ENCODE measurements at places on chromosomes 12 and 14.
A peak's percentile ranks its signal among the peaks of the same experiment; 100 is the strongest.

GRCh38 chr14:50677527-50678063 is 9.5 kb upstream of the SAV1 start:
- no peak for DNase-seq

DNA sequence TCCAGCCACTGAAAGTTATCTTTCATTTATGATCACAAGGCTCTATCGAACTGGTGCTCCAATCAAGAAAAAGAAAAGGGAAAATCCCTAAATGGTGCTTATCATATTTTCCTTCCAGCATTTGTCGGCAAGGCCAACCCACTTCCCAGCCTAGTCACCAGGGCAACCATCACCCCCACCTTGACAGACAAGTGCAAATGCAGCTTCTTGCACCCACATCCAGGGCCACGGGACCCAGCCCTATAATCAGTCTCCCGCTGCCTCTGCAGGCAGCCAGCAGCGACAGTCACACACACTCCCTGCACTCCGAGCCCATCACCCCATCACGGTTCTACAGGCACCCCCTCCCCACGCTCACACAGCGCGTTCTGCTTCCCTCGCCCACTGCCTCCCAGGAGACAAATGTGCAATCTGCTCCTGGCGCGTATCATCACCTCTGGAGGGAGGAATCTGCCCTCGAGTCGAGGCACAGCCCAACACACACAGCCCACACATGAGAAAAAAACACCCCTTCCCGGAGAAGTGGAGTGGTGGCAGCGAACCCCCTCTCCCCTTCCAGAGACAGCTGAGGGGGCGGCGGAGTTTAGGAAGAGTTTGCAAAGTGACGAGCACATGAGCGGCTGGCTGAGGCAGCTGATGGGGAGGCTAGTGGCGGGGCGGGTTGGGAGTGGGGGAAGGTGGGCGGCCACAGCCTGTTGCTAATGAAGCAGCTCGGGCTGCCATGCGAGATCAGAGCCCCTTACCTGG is 9.3 kb upstream of the PPP4R4 start:
- peak; percentile 91 for DNase-seq

GRCh38 chr14:45709541-45709940 is 456.5 kb upstream of the MIS18BP1 start:
- no peak for DNase-seq

GRCh38 chr14:74934476-74935359 is 11.7 kb upstream of the RPS6KL1 start:
- peak; percentile 23 for DNase-seq

- DNase-seq = no peak
Measured at GRCh38 chr12:24600551-24600950, 348.4 kb downstream of the BCAT1 start.

DNA sequence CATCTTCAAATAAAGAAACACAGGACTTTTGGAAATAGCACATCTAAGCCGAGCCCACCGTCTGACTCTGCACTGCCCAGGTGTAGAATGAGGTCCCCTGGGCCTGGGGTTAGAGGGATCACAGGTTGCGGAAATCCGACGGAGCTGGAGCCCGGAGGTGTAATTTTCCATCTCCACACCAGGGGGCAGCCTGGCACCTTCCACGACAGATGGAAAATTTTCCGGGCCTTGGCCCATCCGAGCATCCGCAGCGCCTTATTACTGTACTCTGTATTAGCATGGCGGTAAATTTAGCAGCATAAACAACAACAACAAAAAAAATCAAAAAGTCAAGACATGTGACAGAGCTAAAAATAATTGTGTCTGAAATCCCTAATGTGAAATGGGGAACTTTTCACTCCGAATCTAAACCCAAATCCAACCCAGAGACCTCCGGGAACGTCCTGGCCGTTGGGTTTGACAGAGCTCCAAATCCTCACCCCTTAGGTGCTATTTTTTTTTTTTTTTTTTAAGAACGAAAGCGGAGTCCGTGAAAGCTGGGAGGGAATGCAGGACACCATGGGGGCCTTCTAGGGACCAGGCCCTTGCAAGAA is 93.9 kb downstream of the KSR2 start:
- DNase-seq = peak; percentile 82

DNA sequence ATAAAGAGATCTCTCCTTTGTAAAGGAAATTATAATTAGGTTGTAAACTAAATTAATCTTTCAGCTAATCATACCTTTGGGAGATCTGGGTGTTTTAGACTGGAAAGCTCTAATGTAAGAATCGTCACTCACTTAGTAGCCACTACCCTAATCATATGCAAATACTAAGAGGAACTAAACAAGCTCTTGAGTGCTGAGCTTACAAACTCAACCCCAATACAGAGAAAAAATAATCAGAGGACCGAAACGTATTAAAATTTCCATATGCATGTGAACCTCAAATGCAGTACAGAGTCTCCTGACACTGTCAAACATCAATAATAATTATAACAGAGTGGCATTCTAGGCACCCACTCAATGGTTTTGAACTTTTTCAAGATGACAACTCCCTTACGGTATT is 235.3 kb upstream of the FOXN3 start:
- DNase-seq = no peak

DNA sequence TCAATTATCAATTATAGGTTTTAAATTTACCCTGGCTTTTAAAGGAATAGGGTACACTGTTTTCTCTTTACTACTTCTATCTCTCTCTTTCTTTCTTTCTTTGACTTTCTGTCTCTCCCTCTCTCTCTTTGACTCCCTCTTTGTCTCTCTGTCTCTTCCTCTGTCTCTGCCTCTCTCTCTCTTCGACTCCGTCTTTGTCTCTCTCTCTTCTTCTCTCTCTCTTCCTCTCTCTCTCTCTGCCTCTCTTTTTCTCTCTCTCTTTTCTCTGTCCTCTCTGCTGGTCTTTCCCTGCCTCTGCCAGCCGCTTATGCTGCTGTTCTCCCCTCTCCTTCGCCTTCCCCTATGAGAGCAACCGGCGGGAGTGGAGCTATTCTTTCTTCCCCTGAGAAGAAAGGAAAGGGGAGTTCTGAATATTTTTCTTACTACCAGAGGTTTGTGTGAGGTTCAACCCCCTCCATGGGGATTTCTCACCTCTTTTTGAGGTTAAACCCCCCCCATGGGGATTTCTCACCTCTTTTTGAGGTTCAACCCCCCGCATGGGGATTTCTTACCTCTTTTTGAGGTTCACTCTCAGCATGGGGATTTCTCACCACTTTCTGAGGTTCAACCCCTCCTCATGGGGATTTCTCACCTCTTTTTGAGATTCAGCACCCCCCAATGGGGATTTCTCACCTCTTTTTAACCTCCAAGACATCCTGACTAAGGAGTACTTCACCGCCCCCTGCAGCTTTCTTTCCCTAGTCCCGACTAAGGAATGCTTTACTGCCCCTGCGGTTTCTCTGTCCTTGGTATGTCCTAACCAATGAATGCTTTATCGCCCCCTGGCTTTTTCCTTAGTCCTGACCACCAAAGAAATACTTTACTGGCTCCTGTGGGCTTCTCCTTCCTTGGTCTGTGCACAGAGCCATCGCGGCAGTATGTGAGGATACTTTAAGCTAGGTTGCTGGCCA is 27.4 kb upstream of the DDHD1 start:
- DNase-seq = no peak

GRCh38 chr12:121866331-121866730 is 7.7 kb upstream of the HPD start:
- DNase-seq = no peak

GRCh38 chr12:126506426-126507182 is 1441.4 kb downstream of the AACS start:
- no peak for DNase-seq

GRCh38 chr14:32934881-32935633 is 3.6 kb upstream of the NPAS3 start:
- peak; percentile 22 for DNase-seq

DNA sequence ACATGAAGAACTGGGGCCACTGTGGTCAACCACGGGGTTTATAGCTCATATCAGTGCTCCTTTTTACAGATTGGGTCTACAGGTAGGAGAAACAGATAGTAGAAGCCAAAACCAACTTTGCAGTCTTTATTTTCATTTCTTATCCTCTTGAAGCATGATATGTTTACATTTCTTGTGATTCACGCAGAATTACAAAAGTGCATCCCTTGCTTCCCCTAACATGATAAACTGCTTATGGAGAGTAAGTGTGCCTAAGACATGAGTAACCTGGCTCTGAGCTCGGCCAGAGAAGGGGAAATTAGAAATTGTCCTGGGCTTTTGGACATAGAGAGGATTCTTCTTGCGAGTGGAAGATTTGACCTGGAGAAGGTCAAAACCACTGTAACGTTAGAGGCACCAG is 18.4 kb downstream of the PWP1 start:
- DNase-seq = no peak

- DNase-seq = no peak
Measured at GRCh38 chr12:71848212-71848611, 8.7 kb downstream of the TBC1D15 start.

DNA sequence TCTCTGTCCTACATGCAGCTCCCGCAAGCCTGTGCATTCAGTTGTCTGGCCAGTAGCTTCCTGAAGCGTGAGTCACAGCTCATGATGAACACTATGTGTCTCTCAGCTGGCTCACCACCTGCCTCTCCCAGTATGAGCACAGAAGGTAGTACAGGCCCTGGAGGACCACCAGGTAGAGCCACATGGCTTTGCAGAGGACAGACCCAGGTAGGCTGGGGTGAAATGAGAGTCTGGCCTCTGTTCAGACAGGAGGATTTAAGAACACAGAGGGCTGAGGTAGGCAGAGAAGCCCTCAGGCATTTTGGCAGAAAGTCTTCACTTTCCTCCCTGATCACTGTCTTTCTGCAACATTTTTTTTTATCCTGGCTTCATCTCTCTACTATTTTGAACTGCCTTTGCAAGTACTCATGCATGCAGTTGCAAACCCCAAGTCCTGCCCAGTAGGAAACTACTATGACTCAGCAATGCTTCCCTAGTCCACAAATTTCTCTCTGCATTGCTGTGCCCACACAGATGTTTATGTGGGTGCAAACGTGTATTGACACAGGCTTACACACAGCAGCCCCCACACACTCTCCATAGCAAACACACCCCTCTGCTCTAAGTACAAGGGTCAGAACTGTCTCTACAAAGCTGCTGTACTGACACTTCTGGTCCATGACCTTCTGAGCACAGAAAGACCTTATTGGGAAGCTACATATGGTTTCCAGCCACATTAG is 7.2 kb upstream of the SDR9C7 start:
- no peak for DNase-seq

DNA sequence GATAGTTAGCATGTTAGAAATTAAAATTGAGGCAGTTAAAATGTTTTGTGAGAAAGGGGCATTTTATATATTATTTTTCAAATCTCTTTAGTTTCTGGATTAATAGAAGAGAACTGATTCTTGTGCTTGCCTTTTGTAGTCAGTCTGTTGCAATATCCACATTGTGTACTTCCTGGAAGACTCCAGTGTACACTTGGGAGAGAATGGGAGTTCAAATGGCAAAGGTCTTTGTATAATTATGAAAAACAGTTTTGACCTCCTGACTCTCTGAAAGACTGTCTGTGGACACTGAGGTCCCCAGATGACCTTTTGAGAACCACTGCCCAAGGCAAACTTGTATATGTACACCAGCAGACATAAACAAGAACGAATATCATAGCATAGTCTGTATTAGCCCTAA is 12.1 kb downstream of the E2F7 start:
- DNase-seq = no peak

DNA sequence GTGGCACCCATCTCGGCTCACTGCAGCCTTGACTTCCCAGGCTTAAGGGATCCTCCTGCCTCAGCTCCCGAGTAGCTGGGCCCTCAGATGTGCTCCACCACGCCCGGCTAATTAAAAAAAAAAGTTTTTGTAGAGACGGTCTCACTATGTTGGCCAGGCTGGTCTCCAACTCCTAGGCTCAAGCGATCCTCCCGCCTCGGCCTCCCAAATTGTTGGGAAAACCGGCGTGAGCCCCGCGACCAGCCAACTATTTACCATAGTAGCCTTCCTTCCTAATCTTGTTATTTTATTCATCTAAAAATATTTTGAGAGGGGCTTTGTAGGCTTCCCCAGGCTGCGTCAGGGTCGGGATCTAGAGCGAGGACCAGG is 25.4 kb upstream of the YY1 start:
- DNase-seq = no peak

- no peak for DNase-seq
Measured at GRCh38 chr12:70482764-70483163, 116.7 kb downstream of the KCNMB4 start.

- DNase-seq = no peak
Measured at GRCh38 chr12:45613296-45613695, 116.2 kb upstream of the ARID2 start.

- no peak for DNase-seq
Measured at GRCh38 chr14:83467811-83468210, 1934.2 kb upstream of the SEL1L start.

GRCh38 chr12:65728848-65729793 is 95.2 kb upstream of the HMGA2 start:
- DNase-seq = no peak

- no peak for DNase-seq
Measured at GRCh38 chr12:69766260-69766659, 27.6 kb downstream of the RAB3IP start.

DNA sequence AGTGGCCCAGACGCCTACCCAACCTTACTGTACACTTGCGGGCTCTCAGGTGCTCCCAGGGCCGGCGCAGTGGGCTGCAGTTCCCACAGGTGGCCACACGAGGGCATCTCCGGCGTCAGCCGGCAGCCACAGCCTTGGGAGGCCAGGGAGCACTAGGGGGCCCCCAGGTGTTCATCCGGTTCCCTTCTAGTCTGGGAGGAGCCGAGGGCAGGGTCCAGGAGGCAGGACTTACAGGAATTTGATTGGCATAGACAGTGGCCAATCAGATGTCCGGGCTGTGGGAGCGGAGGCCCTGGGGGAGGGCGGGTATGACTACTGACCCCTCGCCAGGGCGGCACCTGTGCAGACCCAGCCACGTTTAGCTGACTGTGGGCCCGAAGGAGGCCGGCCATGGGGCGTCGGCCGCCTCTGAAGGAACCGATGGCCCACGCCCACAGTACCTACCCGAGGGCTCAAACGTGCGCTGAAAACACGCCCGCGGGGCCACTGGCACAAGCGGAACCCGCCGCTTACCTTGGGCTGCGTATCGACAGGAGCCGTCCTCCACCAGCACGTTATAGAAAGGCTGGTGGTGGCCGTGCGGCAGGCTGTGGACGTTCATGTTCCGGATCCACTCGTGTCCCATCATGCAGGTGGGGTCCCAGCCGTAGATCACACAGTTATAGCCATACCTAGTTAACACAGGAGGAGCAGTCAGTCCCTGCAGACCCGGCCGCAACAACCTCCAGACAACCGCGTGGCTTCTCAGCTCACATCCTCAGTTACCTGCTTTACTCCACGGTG is 34.8 kb downstream of the FBXO21 start:
- DNase-seq = peak; percentile 88

- peak; percentile 68 for DNase-seq
Measured at GRCh38 chr12:31117203-31118011, 43.7 kb downstream of the DDX11 start.

GRCh38 chr14:51239813-51240803 is at the start of gene TMX1:
Gene TMX1, plus strand, starts transcription at chr14:51240247. Its CDS starts 46 bp downstream, at chr14:51240293.
- peak; percentile 100 for DNase-seq
